ENCODE measurements at places on chromosomes 7 and 10.

DNA sequence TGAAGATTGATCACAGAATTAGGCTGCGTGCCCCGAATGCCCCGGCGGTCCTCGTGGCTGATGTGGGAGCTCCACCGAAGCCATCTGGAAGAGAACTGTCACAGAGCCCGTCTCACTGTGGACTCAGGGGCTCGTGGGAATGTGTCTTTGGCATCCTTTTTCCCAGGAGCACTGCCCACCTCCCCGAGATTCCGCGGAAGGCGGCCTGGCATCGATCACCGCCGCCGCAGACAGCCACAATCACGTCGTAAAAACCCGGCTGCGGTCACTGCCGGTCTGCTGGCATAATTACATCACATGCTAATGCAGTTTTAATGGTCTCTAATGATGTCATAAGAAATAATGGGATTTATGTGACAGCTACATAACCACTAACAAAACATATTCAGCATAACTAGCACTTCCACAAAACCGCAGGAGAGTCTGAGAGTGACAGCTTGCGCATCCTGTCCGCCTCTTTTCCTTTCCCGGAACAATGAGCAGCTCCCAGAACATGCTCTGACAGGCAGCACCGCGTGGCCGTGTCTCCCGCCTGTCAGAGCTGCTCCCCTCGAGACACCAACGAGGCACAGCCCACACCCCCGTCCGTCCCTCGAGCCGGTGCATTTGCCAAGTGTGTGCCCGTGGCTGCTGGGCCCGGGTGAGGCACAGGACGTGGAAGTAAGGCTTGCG is 490.0 kb downstream of the PTPRN2 start:
- no peak for DNase-seq

GRCh38 chr10:58384095-58384494 is 1.1 kb upstream of the TFAM start:
- no peak for DNase-seq

DNA sequence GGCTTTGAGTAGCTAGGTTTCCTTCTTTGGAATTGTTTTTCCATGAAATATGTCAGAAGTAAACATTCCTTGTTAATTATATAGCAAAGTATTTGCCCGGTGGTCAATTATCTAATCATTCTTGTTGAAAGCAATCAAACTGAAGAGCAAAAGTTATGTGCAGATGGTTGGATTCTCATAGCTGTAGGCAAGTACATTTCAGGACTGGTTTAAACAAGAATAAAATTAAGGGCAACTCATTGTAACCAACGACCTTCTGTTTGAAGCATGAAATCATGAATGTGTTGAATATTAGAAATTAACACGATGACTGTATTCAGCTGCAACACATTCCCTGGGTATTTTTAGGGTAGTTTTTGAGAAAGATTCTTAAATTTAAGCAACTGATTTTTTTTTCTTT is 61.8 kb upstream of the NMT2 start:
- DNase-seq = no peak

- no peak for DNase-seq
Measured at GRCh38 chr7:131326576-131326975, 1.1 kb upstream of the MKLN1 start.

- DNase-seq = no peak
Measured at GRCh38 chr10:35910234-35910633, 268.1 kb upstream of the FZD8 start.

GRCh38 chr7:41098402-41098801 is 604.5 kb downstream of the INHBA start:
- DNase-seq = no peak

Measured in HAP-1 (cell line).